ENCODE measurements at places on chromosomes 2 and 18.

DNA sequence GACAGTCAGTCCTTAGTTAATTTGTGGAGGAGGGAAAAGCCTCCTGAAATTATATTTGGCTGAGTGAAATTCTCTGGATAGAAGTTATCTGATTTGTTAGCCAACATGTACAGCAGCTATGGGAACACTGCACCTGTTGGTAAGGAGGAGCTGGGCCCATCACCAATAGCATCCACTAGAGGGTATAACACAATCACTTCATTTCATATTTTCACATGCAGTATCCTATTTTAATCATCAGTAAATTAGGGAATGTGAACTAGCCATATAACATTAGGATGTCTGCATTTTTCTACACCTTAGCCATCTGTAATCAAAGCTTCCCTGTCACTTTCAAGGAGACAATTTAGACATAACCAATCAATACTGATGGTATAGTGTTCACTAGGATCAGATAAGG lies 818.4 kb upstream of the CDH2 start:
- no peak for DNase-seq

GRCh38 chr2:110650346-110650745 lies 27.5 kb downstream of the BUB1 start:
- no peak for DNase-seq

DNA sequence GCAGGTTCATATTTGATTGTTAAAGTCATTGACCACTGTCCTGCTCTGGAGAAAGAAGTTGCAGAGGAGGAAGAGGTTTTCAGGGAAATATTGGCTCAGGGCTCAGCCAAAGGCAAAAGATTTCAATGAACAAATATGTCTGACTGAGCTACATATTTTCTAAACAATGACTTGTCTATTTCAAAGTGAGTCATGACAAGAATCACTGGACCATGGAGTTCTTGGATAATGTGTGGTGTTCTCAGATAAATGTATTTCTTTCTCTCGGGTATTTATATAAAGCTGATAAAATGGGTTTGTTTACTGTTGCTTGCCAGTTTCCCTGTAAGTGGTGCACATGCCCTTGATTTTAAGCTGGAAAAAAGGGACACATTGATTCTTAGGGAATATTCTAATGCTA lies 34.3 kb upstream of the RMP24 start:
- DNase-seq: no peak

- DNase-seq: no peak
Measured at GRCh38 chr18:7855028-7855427, 287.9 kb downstream of the PTPRM start.

- no peak for DNase-seq
Measured at GRCh38 chr2:188993247-188993646, 19.1 kb downstream of the COL3A1 start.

DNA sequence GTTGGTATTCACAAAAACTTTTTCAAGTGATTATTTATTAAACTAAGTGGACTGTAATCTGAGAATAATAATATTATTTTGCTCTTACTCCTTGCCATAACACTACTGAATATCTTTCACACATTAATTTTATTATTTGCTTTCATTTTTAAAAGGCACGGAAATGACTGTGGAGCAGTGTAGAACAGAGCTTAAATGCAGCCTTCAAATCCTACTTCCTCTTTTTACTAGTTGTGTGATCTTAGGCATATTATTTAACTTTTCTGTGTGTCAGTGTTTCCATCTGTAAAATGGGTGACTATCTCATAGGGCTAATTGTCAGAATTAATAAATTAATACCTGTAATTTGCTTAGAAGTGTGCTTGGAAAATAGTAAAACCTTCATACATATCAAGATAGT lies 55.5 kb upstream of the SLC8A1 start:
- DNase-seq: no peak

GRCh38 chr18:30132959-30133358 lies 909.6 kb downstream of the DSC3 start:
- no peak for DNase-seq

GRCh38 chr2:101419096-101419663 lies 31.9 kb upstream of the CREG2 start:
- peak; percentile 34 for DNase-seq

DNA sequence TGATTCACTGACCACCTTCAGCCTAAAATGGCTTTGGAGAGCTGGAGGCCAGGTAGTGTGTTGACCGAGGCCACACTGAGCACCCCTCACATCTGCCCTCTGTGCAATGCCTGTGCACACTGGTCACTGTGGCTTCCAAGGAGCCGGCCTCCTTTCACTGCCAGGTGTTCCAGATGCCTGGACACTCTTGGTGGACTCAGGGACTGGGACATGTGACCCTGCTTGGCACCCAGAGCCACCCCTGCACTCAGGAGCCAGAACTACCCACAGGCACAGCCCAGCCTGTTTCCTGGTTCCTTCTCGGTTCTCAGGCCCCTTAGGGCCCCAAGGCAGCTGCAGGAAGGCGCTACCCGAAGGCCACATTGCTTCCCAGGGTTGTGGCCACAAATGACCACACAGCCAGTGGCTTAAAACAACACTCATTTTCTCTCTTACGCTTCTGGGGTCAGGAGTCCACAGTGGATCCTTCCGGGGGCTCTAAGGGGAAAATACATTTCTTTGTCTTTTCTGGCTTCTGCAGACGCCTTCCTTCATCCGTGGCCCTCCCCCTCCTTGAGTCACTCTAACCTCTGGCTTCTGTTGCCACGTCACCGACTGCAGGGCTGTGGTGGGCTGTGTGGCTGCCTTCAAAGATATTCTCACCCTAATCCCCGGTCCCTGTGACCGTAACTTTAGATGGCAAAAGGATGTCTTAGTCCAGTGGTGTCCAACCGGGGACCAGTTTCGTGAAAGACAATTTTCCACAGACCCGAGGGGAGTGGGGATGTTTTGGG lies 78.6 kb downstream of the ASB1 start:
- no peak for DNase-seq

- DNase-seq: no peak
Measured at GRCh38 chr2:241724259-241724974, 10.0 kb upstream of the D2HGDH start.
